Fibroblast of pulmonary artery (primary cell): ENCODE measurements at places on chromosomes 13 and 19.

GRCh38 chr13:95003019-95003813, 290.9 kb upstream of the SOX21 start:
- DNase-seq: no peak

DNA sequence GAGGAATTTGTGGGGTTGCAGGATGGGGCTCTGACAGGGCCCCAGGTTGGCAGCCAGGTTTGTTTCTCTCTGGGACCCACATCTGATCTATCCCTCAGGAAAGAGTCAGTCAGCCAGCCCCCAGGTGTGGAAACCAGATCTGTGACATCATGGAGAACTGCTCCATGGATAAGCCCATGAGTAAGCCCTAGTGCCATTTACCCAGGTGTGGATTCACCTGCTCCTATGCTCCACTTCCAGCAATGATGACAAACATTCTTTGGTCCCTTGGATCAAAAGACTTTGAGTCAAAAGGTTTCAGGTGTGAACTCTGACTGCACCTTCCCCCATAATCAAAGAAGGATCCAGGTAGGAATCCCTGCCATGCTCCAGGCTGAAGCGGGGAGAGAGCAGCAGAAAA, 26.9 kb upstream of the IGFL4 start:
- no peak for DNase-seq

- peak; percentile 56 for DNase-seq
These were observed 16.0 kb upstream of the MRI1 start for GRCh38 chr19:13748169-13748828.

DNA sequence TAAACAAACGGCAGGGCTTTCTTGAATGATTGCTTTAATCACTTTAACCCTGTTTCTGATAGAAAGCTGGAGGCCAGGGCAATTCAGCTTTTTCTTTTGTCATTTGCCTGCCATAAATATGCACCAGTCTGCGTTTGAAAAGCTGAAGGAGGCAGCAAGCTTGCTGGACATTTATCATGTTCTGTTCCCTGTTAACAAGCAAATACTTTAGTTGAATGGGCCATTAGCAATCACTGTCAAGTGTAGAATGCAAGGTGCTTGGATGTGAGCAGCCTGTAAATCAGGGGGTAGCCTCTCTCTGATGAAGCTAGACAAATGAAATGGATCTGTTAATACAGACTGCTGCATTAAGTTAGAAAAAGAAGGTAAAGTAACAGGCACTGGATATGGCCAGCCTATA, 7.6 kb downstream of the EFNB2 start:
- DNase-seq: no peak

- DNase-seq: no peak
These were observed 78.9 kb upstream of the OLFM4 start for GRCh38 chr13:52949742-52950141.

GRCh38 chr13:19664481-19665230, 31.2 kb downstream of the MPHOSPH8 start:
- no peak for DNase-seq

GRCh38 chr19:14114854-14115253, 2.7 kb downstream of the PRKACA start:
- no peak for DNase-seq

GRCh38 chr13:94968757-94969086, 256.4 kb upstream of the SOX21 start:
- DNase-seq: no peak
